ENCODE measurements at places on chromosomes 3 and 15.

DNA sequence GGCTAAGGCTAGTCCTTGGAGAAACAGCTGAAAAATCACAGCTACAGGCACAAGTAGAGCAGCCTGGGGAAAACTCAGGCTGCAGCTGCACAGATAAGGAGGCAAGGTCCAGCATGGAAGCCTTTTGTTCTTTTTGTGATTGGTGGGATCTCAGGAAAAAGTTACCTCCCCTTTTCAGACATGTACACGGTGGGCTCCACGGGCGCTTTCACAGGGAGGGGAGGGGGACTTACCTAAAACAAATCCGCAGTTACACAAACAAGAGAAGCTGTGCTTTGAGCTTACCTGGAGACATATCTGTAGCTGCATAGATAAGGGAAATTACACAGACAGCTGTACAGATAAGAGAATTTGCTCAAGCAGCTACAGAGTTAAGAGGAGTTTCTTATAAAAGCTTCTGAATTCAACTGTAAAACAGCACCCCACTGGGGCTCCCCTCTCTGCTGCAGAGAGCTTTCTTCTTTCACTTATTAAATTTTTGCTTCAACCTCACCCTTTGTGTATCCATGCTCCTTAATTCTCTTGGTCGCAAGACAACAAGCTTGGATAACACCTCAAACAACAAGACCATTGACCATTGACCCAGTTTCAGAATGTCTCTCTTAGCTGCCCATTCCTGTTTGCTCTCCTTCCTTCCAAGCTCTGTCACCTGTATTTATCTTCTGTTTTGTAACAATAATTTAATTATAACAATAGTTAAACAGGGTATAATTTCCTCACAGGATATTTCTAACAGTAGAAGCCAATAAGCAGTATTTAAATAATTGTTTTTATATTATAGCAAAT lies 10.9 kb upstream of the CD200 start:
- no peak for DNase-seq

- DNase-seq = no peak
Measured at GRCh38 chr3:68571321-68571720, 361.0 kb downstream of the TAFA4 start.

DNA sequence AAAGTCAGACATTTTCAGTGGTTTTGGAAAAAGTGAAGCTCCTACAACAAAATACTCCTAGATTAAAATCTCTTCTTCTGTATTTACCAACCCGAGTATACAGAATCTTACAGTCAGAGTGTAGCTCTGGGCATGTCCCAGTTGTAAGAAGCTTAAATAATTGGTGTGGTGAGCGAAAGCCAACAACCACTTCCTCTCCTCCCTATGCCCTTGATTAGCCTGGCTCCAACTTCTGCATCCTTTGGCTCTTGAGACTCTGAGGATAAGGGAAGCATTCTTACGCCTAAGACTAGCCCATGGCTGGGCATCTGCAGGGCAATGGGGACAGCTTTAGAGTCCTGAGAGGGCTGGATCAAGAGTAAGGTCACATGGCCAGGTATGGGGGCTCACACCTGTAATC lies 25.5 kb downstream of the RFT1 start:
- DNase-seq = peak; percentile 9

DNA sequence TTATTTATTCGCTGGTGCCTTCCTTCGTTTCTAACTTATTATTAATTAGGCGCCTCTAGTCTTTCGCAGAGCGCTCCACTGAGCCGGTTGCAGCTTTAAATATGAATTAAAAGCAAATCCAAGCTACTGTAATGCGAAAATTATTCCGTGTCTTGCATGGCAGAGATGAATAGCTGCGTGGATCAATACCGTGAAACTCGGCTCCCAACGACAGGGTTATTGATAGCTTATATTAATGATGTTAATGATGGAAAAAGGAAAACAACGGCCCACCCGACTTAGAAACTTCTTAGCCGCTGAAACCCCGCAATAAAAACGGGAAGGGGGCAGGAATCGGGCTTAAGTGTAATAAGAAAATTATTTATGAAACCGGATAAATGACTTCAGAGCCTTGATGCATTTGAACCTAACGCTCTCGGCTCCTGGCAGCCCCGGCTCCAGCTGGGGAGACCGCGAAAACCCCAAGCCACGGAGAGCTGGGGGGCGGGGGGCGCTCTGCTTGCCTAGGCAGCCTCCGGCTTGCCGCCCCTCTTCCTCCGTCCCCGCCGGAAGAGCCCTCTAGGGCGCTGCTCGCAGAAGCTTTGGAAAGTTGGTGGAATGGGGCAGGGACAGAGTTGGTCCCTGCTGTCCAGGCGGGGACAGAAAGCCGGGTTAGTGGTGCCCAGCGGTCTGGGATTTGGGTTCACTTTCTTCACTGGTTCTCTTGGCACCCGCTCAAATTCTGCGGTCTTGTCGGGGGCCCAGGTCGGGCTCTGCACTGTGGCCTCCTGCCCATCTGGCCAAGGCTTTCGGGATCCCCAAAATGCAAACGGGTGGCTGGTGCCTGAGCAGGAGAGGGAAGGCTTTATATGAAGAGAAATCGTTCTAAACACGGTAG lies 7.7 kb upstream of the ONECUT1 start:
- DNase-seq = no peak

DNA sequence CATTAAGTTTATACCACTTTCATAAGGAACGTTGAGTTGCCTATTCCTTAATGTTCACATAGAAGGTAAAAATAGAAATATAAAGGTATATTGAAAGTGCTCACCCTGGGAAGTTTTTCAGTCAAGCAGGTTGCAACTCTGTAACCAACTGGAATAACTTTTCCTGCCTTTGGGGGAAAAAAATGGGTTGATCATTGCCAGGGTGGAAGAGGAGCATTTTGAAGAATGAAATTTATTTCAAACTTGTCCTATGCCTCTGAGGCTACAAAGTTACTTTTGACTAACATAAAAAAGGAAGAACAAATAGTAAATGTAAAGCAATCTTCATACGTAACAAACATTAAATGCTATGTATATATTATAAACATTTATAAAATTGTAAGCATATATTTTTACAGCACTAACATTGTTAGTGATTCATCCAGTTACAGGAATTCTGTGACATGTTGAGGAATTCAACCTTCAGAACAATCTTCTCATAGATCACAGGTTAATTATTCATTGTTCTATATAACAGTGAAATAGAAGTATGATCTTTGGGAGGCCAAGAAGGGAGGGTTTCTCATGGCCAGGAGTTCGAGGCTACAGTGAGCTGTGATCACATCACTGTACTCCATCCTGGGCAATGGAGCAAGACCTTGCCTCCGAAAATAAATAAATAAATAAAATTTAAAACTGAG lies 13.5 kb downstream of the EFHB start:
- no peak for DNase-seq

DNA sequence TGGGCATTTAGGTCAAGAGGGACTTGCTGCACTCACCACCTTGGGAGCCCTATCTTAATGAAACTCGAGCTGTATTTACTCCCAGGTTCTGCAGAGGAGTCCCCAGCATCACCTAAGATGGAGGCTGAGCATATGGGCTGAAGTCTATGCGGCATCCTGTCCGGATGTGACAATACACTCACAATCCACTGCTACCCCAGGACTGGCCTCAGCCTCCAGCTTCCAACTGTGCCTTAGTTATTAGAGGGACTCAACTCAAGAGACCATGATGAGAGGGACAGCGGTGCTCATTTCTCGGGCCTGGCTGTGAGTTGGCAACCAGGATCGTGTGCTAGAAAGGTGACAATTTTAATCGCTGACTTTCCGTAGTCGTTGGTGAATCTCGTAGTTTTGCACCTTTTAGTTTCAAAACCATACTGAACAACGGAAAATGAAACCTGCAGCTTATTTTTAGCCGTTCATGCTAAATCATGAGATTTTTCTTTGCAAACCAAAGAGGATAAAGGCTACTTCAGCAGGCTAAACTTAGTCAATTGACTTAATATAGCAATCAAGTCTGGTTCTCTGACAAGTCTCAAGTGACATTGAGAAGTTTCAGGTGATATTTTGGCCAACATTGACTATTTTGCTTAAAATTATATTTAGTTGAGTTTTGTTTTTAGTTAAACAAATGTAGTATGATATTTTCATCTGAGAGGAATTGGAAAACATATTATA lies 11.1 kb downstream of the ZBTB38 start:
- DNase-seq = peak; percentile 80

DNA sequence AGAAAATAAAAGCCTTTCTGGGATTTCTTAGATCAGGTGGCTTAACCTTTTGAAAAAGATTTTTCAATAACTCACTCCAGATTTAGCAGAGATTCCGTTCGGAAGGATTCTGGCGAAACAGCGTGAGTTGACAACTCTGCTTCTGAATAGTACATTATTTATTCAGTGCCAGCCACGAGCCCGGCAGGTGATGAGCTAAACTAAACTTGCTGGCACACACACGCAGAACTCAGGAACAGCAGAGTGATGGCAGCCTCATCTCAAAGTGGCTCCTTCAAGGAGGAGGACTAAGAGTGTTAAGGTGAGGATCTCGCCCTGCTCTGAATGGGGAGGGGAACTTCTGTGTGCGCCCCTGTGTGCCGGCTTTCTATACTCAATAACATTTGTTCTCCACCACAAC lies 114.3 kb downstream of the FAM43A start:
- no peak for DNase-seq

GRCh38 chr3:184767377-184767776 lies 44.6 kb upstream of the VPS8 start:
- no peak for DNase-seq

DNA sequence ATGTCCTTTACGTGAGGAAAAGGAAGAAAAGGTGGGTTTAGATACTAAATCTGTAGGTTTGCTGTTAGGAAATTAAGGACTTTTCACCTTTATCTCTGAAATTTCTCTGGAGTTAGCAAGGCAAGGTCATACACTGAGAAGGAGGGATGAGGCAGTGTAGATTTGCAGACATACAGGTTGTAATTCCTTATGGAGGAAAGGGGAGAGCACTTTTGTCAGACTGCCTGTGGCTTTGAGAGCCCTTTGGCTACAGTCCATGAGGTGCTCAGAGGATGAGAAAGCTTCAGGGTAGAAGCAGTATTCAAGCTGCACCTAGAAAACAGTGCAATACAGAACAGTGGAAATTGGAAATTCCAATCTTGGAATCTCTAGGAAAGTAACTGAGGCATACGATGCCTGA lies 8.3 kb downstream of the RPL14 start:
- DNase-seq = no peak

DNA sequence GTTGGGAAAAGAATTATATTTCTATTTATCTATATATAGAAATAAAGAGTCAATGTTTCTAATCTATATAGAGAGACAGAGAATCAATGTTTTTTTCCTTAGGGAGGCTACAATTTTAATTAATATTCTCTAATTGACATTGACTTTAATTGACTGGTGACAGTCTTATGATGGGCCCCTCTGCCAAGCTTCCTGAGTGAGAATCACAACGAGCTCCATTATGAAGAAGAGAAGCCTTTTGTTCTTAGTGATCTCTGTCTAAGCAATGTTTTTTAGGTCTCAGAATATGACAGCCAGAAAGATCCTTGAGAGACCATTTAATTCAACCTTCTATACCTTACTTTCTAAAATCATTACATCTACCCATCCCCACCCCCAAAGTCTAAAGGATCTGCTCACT lies 70.9 kb downstream of the IGSF11 start:
- DNase-seq = no peak

DNA sequence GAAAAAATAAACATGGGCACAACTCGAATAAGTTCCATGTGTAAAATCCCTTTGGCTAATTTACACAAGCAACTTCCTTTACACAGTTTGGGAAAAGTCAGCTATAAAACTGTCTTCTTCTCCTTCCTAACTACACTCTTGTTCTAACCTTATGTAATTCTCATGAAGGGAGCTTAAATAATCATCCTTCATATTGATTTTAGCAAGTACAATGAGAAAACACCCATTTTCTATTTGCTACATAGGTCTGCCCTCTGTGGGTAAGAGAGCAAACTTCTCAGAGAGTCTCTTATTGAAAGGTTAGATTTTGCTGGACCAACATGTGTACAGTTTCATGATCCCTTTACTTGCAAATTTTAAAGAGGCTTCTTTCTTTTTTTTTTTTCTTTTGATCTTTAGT lies 398.5 kb downstream of the ROBO1 start:
- no peak for DNase-seq

DNA sequence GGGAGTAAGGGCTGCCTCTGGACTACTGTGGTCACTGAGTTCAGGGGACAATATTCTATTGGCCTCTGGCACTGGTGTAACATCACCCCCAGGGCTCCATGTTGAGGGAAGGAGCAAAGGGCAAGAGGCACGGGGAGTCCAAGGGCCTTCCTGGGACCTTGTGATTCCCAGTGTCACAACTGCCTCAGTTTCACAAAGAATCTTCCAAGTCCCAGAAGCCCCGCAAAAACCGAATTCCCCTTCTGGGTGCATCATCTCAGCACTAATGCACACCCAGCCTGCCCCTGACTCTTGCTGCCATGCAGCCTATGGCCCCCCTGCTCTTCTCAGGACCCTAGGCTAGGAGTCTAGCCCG lies 5.5 kb downstream of the AMOTL2 start:
- DNase-seq = no peak

- DNase-seq = no peak
Measured at GRCh38 chr3:34216711-34217335, 418.4 kb downstream of the PDCD6IP start.

DNA sequence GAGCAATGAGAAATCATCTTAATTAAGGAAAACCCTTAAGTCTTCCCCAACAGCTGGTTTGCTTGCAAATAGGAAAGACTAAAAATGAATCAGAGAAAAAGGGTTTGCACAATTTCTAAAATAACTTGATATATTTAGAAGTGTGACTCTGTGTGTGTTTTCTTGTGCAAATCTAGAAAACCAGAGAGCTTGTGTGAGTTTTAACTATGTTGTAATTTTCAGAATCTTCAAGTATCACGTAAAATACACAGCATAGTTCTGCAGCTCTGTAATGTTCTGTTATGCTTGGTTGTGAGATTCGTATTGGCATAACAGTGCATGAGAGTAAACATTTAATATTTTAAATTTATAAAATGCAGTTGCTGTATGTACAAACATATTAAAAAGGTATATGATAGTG lies 74.7 kb upstream of the GAP43 start:
- no peak for DNase-seq

DNA sequence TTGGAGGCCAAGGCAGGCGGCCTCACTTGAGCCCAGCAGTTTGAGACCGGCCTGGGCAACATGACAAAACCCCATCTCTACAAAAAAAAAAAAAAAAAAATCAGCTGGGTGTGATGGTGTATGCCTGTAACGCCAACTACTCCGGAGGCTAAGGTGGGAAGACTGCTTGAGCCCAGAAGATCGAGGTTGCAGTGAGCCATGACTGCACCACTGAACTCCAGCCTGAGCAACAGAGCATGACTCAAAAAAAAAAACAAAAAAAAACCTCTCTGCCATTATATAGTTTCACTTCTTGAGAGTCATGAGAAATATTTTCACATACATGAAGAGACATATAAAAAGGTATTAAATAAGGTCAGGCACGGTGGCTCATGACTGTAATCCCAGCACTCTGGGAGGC lies 45.9 kb upstream of the CP start:
- no peak for DNase-seq

DNA sequence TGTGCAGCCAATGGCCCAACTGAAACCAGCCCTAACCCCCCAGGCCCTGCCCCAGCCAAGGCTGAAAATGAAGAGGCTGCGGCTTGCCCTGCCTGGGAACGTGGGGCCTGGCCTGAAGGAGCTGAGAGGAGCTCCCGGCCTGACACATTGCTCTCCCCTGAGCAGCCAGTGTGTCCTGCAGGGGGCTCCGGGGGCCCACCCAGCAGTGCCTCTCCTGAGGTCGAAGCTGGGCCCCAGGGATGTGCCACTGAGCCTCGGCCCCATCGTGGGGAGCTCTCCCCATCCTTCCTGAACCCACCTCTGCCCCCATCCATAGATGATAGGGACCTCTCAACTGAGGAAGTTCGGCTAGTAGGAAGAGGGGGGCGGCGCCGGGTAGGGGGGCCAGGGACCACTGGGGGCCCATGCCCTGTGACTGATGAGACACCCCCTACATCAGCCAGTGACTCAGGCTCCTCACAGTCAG lies 11.2 kb downstream of the MAP1A start:
- DNase-seq = no peak

Measured in T-helper 2 cell (primary cell).